Ovary (tissue), 10 donors: ENCODE measurements at places on chromosomes 7 and 10. TPM values are rescaled to one million over a fixed set of nuclear protein-coding genes. Genes with fewer than 3 reads are reported as not detected.

- DNase-seq: no peak
Measured at GRCh38 chr10:103736763-103737162, 118.6 kb downstream of the SH3PXD2A start.

DNA sequence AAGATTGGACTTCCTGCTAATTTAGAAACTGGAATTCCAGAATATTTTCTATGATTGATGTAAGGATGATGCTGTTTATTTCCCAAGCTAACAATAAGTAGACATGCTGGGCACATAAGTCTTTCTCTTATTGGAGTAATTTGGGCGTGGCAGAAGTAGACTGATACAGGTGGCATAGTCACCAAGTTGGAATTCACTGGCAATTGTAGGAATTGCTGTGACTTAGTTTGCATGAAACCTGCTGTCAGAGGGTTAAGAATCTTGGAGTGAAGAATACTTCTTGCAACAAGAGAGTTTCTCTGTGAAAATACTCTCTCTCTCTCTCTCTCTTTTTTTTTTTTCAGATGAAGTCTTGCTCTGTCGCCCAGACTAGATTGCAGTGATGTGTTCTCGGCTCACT is 569.7 kb downstream of the REEP3 start:
- no peak for DNase-seq

DNA sequence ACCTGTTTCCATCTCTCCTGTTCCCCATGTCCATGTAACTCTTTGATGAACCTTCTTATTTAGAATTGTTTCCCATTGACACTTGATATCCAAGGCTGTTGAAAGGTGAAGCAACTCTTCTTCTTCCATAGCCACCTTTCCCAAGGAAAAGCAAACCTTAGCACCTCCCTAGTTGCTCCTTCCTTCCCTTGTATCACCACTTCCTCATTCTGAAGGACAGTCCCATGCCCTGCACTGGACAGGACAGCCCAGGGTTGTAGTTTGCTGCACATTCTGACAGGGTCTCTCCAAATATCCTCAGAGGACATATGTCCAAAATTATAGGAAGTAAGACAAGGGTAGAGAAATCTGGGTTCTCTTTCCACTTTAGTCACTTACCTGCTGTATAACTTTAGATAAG is 6.2 kb downstream of the CUZD1 start:
- DNase-seq: no peak

DNA sequence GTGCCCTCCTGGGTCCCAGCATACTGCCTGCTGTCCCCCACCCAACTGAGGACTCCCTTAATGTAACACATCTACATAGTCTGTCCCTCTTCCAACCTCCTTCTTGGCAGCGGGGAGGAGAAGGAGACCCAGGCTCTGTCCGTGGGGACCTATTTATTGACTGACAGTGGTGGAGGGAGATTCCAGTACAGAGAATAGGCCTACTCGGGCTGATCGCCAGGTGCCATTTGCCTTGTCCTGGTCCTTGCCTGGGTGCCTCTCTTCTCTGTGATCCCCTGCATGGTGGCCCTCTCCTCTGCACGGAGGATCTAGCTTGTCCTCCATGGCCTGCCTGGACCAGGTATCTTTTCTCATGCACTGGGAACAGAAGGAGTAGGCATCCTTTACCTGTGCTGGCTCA is 17.0 kb downstream of the GHRHR start:
- no peak for DNase-seq

Gene BAMBI
- 45.3 TPM for total RNA-seq

- no peak for DNase-seq
Measured at GRCh38 chr7:137544453-137545058, 201.0 kb upstream of the PTN start.

GRCh38 chr7:27779873-27780272 is 39.9 kb downstream of the TAX1BP1 start:
- DNase-seq: no peak

DNA sequence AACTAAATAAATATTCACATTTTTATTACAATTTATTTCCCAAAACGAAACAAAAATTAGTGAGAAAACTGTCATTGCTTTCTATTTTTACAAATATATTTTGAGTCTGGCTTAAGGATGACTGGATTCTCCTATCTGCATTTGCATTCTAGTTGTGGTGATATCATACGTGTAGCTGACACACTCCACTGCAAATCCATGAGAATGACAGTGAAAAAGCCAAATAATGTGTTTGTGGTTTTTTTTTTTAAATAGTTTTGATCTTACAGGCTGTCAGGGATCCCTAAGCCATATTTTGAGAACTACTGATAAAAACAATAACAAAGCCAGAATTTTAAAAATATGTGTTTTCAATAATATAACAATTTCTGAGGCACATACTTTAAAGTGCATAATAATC is 5.8 kb upstream of the STAMBPL1 start:
- no peak for DNase-seq

- DNase-seq: no peak
Measured at GRCh38 chr10:5447611-5448071, 35.3 kb downstream of the NET1 start.

Gene KLLN
- total RNA-seq: 0.33 TPM

DNA sequence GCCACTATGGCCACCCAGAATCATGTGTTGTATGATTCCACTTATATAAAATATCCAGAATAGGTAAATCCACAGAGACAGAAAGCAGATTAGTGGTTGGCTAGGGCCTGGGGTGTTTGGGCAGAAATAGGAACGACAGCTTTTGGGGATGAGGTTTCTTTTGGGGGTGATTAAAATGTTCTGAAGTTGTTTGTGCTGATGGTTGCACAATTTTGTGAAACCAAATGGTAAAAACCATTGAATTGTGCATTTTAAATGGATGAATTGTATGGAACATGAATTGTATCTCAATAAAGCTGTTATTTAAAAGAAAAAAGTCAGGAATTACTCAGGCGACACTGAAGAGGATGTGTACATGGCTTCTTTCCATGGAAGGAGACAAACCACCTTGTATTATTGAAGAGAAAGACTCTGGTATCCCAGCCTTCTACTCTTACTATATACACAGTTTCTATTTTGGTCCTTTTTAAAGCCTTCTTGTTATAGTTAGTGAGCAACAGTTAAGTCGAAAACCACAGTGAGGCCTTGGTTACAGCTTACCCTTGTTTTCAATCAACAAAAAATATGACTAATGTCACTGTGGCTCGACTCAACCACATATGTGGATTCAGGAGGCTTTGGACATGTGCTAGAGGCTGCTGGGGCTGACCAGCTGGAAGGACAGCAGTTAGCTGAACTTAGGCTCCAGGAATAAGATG is 57.1 kb upstream of the KMT2E start:
- no peak for DNase-seq

- DNase-seq: no peak
Measured at GRCh38 chr10:78082636-78083035, 49.0 kb downstream of the RPS24 start.

GRCh38 chr7:143733876-143734275 is 23.6 kb downstream of the CTAGE6 start:
- DNase-seq: no peak

GRCh38 chr10:131239450-131239849 is 72.1 kb downstream of the TCERG1L start:
- no peak for DNase-seq

DNA sequence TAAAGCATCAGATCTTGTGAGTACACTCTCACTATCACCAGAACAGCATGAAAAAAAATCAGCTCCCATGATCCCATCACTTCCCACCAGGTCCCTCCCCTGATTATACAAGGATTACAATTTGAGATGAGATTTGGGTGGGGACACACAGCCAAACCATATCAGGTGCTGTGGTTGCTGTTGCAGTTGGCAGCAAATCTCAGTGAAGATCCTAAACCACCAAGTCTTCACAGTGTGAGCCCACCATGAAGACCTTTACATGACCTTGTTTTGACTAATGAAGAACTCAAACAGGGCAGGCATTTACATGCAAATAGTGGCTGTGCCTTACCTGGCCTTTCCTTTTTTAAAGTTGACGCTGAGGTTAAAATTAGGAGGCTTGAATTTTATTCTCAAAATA is 242.6 kb downstream of the ACTR3B start:
- DNase-seq: no peak

GRCh38 chr10:75740541-75740940 is 309.1 kb downstream of the LRMDA start:
- DNase-seq: no peak

- no peak for DNase-seq
Measured at GRCh38 chr10:121910673-121911420, 17.0 kb downstream of the ATE1 start.

Gene FZD8
- total RNA-seq: 1.7 TPM

DNA sequence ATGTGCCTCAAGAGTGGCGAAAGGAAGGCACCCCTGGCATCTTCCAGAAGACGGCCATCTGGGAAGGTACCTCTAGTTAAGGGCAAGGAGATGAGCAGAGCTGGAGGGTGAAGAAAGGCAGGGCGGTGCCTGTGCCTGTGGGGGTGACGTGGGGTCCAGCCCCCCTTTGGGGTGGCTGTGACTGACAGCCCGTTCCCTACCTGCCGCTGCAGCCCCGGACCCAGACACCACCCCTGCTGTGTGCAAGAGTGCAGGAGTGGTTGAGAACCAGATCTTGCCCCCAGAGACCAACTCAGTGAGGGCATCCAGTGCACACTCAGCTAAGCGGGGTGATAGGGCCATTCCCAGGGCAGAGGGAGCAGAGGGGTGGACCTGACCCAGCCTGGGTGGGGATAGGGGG is 4.3 kb upstream of the MUC17 start:
- DNase-seq: no peak

DNA sequence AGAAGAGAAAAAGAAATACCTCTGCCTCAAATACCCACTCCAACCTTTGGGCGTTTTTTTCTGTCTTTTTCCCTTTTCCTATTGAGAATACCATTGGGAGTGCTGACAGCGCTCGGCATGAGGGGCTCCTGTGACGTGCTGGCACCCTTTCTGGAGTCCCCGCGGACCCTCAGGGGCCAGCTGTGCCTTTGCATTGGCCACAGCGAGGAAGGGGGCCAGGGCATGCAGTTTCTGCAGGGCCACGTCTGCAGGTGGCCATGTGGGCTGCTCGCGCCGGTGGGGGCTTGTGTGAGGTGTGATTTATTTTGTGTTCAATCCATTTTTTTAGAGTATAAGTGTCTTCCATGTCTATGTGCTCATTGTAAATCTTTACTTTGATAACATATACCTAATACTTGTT is 57.4 kb downstream of the INPP5A start:
- DNase-seq: no peak

GRCh38 chr7:98836811-98837629 is 32.8 kb downstream of the TMEM130 start:
- no peak for DNase-seq

GRCh38 chr10:101021692-101022251 is 9.2 kb downstream of the PDZD7 start:
- no peak for DNase-seq

DNA sequence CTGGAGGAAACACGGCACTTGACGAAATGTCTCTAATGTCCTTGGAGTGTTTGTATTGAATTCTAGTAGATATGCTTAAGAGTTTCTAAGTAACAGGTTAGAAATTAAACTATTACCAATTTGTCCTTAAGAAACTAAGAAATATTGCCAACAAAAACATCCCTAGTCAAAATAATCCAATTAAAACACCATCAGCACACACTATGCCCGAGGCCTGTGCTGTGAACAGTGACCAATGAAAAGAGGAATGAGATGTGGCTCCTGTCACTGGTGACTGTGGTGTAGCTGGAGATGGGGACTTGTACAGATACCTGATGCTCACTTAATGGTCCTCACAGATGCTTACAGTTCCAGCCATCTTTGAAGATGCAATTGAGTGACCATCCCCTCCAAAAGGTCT is 651.1 kb downstream of the SORCS3 start:
- no peak for DNase-seq

GRCh38 chr7:42414028-42414427 is 177.0 kb upstream of the GLI3 start:
- no peak for DNase-seq

Gene SRRM3
- 4.8 TPM for total RNA-seq

DNA sequence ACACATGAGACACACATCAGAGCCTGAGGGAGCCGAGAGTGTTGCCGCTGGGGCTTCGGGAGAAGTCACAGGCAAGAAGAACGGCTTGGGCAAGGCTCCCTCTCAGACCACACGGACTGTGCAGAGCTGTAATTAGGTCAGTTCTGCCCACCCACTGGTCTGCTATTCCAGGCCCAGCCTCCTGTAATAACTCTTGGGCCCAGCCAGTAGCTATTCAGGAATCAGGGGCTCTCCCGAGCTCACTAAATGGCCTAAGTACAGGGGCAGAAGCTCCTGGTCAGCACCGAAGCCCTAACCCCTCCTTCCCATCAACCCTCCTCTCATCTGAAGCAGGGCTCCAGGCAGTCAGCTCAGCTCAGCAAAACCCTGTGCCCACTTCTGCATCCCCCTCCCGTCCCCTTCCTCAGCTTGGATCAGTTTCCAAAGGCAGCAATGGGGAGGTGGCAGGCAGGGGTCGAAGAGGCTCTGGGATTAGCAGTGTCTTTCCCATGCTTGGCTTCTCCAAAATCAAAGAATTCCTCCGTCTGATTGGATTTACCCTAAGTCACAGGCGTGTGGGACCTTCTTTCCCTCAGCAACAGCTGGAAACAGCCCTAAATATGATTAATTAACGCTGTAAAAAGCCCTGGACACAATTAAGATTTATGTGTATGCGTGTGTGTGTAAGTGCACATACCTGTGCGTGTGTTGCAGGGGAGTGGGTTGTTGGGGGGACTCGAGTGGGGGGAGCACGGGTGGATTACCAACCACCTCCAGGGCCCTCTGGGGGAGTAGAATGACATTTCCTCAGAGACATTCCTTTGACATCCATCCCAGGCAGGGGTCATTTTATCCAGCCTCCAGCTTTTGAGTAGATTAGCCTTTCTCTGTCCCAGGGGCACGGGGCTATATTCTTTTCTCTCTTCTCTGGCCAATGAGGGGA is 48.4 kb upstream of the BTRC start:
- no peak for DNase-seq

Gene SPDYE9
- not detected for total RNA-seq

Gene ACHE
- total RNA-seq: 3.8 TPM

Gene CYP26A1
- not detected for total RNA-seq

Gene OGA
- 95.5 TPM for total RNA-seq

Gene MGMT
- total RNA-seq: 26.5 TPM

GRCh38 chr10:92126100-92126650 is 164.7 kb downstream of the CPEB3 start:
- DNase-seq: no peak

DNA sequence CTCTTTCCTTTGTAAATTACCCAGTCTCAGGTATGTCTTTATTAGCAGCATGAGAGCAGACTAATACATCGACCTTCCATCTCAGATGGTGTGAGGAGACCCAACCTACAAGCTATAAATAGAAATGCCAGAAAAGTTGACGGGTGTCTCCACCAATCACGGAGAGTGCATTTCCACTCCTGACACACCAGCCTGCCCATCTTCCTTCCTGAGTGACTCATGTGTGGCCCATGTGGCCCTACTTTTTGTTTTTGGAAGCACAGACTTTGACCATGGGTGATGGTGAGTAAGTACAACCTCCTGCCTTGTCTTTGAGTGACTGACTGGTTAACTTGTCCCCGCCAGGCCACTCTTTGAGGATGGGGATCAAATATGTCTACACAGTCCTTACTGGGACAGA is 147.0 kb downstream of the OAT start:
- no peak for DNase-seq
